ENCODE measurements at places on chromosomes 1 and 21.
A peak's percentile ranks its signal among the peaks of the same experiment; 100 is the strongest.

DNA sequence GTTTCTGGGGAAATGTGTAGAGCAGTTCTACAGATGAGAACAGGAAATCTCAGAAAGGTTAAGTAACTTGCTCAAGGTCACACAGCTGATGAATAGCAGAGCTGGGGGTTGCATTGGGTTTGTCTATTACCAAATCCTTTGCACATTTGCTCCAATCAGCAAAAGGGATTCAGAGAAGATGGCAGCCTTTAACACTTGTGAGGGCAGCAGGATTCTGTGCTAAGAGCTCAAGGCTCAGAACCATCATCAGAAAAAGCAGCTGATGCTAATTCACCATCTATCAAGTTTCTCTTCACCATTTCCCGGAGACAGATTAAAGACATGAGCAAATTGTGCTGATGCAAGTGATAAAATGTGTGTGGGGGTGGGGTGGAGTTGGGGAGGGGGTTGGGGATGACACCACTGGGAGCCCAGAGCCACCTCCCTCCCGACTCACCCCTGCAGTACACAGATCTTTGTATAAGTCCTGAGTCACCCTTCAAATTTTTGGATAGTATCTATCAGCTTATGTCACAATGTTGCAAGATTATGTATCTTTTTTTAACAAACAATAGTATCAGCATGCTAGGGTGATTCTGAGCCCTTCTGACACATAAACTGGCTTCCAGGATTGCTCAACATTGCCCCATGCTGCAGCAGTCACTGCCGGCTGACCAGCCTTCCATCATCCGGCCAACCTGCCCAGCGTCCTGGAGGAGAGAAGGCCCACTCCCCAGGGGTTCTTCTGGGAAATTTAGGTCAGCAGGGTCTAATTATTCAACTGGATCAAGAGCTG, 2.8 kb upstream of the SPSB1 start:
- peak; percentile 91 for DNase-seq

- DNase-seq, result peak; percentile 86
Measured at GRCh38 chr1:41152622-41153044, 89.5 kb downstream of the SCMH1 start.

GRCh38 chr1:38328278-38329035, 281.9 kb upstream of the POU3F1 start:
- DNase-seq, result no peak

DNA sequence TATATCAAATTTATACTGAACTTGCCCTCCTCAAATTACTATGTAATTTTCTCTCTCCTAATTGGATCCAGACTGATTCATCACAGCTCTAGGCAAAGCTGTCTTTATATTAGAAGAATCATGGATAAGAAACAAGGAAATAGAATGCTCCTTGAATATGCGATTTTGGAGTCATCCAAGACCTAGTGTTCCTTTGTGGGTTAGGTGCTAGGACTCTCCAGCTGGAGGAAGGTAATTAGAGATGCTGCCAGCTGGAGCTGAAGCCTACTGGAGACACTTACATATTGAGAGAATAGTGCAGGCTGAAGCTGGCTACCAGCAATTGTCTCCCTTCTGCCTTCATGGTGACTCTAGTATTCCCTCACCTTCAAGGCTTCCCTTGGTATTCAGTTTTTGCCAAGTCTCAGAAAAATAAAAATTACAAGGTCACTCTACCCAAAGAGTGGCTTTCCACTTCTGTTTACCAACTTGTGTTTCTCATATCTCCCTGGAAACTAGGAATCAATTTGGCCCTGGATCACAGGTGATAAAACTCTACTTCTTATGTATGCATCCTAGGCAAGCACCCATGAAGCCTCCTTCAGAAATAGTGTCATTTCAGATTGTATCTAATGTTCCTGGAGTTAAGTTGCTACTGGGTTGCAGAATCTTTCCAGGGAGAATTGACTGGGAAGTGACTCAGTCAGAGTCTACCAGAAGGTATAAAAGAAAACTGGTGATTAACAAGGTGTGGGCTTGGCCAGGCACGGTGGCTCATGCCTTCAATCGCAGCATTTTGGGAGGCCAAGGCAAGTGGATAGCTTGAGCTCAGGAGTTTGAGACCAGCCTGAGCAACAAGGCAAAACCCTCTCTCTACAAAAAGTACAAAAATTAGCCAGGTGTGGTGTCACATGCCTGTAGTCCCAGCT, 24.4 kb upstream of the DOCK7 start:
- DNase-seq, result no peak

DNA sequence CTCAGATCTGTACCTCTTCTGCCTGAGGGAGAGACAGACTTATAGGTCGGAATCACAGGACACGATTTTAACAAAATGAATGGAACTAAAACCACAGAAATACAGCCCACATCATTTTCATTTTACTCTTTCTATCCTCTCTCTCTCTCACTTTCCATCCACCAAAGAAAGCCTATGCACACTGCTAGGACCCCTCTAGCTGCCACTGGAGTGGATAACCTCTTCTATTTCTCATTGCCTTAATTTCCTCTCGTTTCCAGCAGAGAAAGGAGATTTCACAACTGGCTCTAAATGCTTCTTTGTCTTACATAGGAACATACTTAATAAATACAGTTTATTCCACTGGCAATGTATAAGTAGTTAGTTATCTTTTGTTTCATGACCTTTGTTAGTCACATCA, 867.8 kb upstream of the ADGRL4 start:
- no peak for DNase-seq

DNA sequence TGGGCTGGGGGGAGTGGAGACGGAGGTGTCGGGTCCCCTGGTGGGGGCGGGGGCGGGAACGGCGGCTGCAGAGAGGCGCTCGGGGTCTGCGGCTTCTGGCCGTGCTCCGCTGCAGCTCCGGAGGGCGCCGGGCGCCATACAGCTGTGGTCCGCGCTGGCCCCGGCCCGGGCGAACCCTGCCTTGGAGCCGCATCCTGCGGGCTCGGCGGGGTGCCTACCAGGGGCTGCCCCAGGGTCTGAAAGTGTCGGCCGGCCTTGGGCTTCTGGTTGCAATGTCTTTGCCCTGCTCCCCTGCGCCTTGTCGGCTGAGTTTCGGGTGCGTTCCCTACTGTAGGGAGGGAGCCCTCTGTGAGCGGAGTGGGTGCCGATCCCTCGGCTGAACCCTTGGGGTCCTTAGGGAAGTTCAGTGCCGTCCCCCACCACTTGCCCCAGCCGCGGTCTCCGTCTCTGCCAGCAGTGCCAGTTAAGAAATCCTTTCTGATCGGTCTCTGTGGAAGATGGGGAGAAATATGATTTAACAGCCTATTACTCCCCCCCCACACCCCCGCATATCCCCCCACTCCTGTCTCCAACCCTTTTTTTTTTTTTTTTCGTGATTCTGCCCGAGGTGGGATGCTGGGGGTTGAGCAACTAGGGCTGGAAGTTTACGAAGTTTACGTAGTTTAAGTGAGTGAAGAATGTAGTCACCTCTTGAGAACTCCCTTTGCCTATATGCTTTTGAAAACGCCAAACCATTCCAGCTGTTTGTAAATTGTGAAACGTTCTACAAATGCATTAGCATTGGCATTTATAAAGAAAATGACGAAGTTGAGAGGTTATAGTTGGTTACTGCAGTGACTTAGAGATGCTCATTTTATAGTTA, 588 bp downstream of the NEXN start:
- DNase-seq, result peak; percentile 72

- no peak for DNase-seq
Measured at GRCh38 chr1:174242856-174243255, 83.5 kb downstream of the RABGAP1L start.

Data from cardiac fibroblast (primary cell).